ENCODE measurements at places on chromosomes 1 and 21. TPM values are rescaled to one million over a fixed set of nuclear protein-coding genes. Genes with fewer than 3 reads are reported as not detected.
A peak's percentile ranks its signal among the peaks of the same experiment; 100 is the strongest.

DNA sequence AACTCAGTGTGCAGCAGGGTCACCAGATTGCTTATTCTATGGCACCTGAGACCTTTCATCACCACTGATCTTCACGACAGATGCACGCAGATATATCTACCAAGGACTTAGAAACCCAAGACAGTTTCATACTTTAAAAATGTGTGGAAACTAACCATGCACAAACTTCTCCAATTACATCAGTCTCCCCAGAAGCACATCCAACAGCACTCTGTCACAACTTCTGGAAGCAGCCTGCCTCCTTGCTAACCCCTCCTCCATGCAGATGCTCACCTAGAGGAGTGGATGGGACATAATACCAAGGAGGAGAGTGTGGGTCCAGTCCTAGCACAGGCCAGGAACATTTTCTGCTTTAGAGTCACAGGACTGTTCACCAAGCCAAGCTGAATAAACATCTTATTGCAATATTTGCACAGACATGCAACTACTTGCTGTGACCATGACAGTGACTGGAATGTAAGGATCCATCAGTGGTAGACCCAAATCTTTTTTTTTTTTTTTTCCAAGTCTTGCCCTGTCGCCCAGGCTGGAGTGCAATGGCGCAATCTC, 69.4 kb downstream of the HIVEP3 start:
- no peak for DNase-seq

LRRC7 gene
- 1.5 TPM for total RNA-seq

ANKRD45 gene
- 10.2 TPM for total RNA-seq

GRCh38 chr1:1150100-1150499, 23.6 kb upstream of the TTLL10 start:
- DNase-seq: no peak

DNA sequence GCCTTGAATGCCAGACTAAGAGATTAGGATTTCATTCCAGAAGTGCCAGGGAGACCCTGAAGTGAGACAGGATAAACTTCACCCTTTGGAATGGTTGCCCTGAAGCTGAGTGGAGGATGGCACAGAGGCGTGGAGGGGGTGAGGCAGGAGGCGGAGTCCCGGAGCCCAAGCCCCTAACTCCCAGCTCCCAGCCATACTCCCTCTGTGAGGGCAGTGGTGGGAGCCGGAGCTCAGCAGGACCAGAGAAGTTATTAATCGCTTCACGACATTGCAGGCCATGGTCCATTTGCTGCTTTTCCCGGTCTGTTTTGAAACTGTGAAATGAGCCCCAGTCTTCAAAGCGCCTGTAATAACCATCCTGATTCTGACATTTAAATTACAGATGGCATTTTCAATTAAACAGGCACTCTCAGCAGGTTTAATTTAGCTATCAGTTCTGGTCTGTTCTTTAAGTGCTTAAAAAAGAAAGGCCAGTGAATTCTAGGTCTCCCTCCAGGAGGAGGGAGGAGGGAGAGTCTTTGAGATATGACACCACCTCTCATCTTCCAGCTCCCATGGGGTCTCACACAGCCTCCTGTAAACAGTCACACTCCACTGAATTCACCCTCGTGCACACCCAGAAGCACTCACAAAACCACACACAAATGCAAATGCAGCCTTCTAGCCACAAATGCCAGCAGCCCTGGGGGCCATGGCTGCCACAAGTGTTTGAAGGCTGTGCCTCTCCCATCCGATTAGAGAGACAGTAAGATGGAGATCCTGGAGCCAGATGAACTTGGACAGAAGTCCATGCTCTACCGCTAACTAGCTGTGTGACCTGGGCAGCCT, 19.6 kb downstream of the FBXO2 start:
- no peak for DNase-seq

DNA sequence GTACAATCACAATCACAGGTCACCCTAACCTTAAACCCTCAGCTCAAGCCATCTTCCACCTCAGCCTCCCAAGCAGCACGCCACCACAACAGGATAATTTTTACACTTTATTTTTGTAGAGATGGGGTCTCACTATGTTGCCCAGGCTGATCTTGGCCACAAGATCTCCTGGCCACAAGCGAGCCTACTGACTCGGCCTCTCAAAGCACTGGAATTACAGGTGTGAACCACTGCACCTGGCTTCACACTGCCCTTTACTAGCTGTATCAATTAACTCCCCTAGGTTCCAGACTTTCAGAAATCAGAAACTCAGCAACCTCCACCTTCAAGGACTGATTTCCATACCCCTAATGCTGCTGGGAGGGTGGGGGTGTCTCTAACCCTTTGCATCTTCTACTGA, 37.0 kb downstream of the NUP133 start:
- DNase-seq: no peak

DNA sequence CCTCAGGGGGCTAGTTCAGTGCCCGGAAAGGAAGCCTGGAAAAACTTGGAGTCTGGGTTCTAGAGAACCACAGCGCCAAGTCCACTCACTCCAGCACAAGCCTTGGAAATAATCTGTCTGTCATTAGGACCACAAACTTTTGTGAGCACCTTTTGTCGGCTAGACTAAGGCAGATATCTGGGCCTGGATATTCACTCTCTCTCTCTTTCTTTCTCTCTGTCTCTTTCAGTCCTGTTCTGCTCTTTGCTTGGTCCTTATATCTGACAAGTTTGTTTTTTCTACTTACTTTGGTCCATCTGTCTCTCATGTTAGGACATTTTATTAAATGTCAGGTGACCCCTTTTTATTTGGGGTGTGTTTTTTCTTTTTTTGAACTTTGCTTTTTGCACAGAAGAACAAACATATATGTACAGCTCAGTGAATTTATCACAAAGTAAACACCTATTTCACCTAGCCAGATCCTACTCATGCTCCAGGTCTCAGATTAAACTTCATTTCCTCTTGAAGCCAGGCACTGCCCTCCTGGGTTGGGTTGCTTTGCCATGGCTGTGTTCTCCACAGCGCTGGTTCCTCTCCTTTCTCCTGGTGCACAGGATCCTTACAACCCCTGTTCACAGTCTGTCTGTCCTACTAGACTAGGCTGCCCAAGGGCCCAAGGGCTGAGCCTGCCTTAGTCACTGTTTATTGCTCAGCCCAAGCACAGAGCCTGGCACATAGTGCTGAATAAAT, 40.8 kb downstream of the TCEANC2 start:
- DNase-seq: no peak

DNA sequence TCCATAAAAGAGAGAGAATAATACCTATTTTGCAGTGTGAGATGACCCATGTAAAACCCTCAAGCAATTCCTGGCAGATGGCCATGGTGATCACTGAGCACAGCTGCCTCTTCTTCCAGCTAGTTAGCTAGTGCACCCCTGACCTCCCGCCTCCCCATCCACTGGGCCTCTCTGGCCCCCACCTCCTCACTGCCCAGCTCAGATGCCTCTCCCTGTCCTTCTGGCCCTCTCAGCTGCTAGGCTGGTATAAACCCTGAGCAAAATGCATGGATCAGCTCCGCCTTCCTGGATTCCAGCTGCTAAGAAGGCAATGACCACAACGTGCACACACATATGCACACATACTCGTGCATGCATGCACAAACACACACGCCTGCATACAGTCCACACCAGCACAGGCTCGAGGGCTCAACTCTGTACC, 117.2 kb downstream of the DMRTB1 start:
- no peak for DNase-seq

SEC16B gene
- total RNA-seq: 16.9 TPM

ANKRD35 gene
- 8.8 TPM for total RNA-seq

TSPEAR gene
- 0.69 TPM for total RNA-seq

- DNase-seq: no peak
Observed at GRCh38 chr1:184911103-184911745, 63.1 kb downstream of the NIBAN1 start.

DNA sequence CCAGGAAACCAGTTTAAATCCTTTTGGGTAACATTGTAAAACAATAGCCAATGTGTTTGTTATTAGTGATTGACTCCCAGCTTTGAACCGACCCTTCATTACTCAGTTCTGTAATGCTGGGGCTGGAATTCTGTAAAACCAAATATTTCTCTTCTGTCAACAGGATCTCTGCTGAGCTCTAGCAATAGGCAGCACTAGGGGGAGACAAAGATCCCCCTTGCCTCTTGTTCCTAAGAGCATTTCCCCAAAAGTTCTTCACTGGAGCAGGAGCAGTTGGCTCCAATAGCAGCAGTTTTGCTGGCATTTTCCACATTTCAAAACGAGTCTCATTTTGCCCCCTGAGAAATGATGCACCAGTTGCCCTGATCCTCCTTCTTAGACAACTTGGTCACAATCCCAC, 1671.1 kb downstream of the MRPL39 start:
- DNase-seq: no peak

- DNase-seq: peak; percentile 62
Observed at GRCh38 chr1:224503161-224504118, 68.8 kb upstream of the WDR26 start.

GRCh38 chr1:42914092-42914627, 44.5 kb downstream of the SLC2A1 start:
- no peak for DNase-seq

- DNase-seq: no peak
Observed at GRCh38 chr21:45244799-45245340, 42.8 kb downstream of the POFUT2 start.

- no peak for DNase-seq
Observed at GRCh38 chr1:119549719-119550132, 42.7 kb downstream of the HSD3B1 start.

SHE gene
- 18.5 TPM for total RNA-seq

- no peak for DNase-seq
Observed at GRCh38 chr1:101260556-101261350, 23.9 kb downstream of the S1PR1 start.

DNA sequence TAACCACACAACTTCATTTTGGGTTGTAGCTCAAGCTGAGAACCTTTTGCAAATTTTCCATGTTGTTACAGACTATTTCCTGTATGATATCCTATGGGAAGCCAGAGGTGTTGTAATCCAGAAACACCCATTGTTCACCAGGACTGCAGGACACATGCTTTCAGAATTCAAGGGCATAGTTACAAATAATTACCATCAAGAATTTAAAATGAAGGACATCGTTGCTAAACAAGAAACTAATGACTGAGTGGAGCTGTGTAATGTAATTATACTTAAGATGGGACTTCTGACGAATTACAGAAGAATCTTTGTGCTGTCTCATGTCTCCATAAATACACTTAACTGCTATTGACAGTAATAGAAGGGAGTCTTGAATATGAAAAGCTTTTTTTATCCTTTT, 47.6 kb upstream of the HOOK1 start:
- no peak for DNase-seq

THEM5 gene
- total RNA-seq: not detected

GRCh38 chr1:196393742-196394141, 214.5 kb downstream of the KCNT2 start:
- DNase-seq: no peak

GRCh38 chr1:246117066-246117791, 389.9 kb downstream of the SMYD3 start:
- no peak for DNase-seq

FCRL5 gene
- not detected for total RNA-seq

LCE2C gene
- not detected for total RNA-seq
